ENCODE measurements at places on chromosomes 2 and 18.
A peak's percentile ranks its signal among the peaks of the same experiment; 100 is the strongest.

DNA sequence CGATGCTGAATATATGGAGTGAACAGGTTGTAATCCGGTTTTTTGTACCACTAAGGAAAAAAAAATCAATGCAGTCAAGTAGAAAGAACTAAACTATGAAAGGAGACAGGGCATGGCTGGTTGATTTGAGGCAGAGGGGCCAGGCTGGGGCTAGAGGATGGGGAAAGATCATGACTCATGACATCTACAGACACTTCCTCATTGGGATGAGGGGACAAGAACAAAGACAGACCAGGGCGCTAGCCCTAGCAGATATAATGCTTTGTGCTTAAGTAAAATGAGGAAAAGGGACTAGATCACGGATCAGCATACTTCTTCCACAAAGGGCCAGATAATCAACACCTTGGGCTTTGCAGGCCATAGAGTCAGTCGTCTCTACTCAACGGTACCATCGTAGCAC is 55.8 kb downstream of the ST6GAL2 start:
- DNase-seq = no peak

- DNase-seq = peak; percentile 25
Measured at GRCh38 chr2:64143169-64144056, 807 bp downstream of the PELI1 start.

- DNase-seq = no peak
Measured at GRCh38 chr2:152706477-152707021, 10.7 kb downstream of the PRPF40A start.

- DNase-seq = no peak
Measured at GRCh38 chr2:96340493-96341414, 5.2 kb downstream of the NCAPH start.

- DNase-seq = no peak
Measured at GRCh38 chr18:5197461-5197860, 404 bp upstream of the AKAIN1 start.

- no peak for DNase-seq
Measured at GRCh38 chr2:131081190-131081589, 12.1 kb downstream of the FAM168B start.

Measured in stimulated activated CD4-positive, alpha-beta T cell treated with anti-CD3 and anti-CD28 coated beads, TNF-alpha, amount 100 ng/mL, for 48 hours (primary cell).